ENCODE measurements at places on chromosomes 6 and 20.

- peak; percentile 52 for DNase-seq
Observed at GRCh38 chr6:153129873-153130514, 1.1 kb downstream of the RGS17 start.

- no peak for DNase-seq
Observed at GRCh38 chr20:48571949-48572847, 255.6 kb downstream of the PREX1 start.

DNA sequence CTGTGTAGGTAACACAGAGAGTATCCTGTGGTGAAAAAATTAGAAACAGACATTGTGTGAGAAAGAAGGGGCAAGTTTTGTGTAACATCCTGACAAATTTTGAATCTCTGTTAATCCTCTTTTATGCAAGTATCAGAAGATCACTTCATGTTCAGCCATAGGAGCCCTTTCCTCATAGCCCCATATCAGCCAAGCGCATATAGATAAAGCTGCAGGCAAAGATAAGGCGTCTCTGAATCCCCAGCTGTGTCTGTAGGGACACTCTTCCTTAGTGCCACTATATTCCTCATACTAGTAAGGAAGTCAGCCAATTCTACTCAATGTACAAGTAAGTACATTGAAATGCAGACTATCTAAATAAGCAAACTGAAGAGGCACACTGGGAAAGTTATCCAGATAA, 22.3 kb downstream of the HTR1E start:
- DNase-seq = no peak

GRCh38 chr6:150313781-150314180, 55.0 kb upstream of the IYD start:
- no peak for DNase-seq

DNA sequence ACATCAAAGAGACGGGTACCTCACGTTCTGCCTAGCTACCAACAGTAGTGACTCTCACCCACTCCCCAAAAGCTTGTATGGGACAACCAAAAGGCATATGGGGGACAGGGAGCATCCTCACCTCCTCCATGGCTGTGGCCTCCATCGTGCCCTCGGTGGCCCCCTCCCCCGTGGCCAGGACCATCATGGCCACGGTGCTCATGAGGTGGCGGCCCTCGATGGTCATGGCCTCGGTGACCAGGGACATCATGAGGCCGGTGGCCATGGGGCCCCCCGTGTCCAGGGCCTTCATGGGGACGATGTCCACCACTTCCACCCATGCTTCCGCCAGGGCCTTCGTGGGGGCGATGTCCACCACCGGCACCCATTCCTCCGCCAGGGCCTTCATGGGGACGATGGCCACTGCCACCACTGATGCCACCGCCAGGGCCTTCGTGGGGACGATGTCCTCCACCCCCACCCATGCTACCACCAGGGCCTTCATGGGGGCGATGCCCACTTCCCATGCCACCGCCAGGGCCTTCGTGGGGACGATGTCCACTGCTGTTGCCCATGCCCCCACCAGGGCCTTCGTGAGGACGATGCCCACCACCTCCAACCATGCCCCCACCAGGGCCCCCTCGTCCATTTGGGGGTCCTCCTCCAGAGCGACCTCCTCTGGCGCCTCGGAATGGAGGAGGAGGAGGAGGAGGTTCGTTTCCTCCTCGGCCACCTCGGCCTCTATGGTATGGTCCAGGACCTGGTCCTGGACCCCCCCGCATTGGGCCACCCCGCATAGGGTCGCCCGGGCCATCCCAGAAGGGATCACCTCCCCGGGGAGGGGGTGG, 15.0 kb downstream of the PPP1R10 start:
- no peak for DNase-seq

- DNase-seq = peak; percentile 51
Observed at GRCh38 chr6:119110601-119111548, 32.4 kb upstream of the FAM184A start.

DNA sequence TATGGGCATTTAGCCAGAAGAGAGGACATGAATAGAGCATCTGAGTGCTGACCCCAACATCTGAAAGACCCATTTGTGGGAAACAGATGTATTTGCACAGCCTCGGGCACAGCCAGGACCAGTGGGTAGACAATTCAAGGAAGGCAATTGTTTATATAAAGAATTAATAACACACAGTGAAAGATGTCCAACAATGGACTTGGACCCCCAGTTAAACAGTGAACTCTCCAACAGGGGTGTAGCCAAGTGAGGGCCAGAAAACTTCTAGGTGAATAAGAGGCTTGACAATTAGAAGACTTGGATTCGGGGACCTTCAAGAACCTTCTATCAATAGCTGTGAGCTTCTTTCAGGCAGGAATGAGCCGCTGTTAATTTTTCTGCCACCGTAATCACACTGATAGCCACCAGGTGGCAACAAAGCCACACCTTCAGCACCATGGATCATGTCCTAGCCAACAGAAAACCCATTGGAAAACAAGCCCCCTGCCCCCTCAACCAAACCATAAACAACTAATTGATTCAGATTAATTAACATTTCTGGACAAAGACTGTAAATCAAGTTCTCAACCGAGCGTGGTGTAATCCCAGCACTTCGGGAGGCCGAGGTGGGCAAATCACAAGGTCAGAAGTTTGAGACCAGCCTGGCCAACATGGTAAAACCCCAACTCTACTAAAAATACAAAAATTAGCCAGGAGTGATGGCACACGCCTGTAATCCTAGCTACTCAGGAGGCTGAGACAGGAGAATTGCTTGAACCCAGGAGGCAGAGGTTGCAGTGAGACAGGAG, 8.8 kb upstream of the SRSF6 start:
- DNase-seq = peak; percentile 53

DNA sequence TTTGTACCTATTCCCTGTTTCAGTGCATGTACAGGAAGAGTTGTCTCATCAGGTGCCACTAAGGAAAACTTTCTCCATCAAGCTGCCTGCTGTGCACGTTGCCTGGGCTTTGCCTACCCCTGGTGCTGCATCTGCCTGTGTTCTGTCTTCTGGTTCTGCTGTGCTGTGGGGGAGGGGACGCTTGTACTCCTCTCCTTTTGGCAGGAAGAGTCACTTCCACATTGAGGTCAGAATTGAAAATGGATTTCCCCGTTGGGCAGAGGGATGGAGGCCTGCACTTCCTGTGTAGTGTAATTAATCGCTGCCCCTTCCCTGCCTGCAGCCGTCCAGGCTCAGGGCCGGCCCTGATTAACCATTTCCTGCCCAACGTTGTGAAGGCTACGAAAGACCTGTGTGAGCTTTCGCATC, 153.3 kb downstream of the SCML4 start:
- peak; percentile 32 for DNase-seq

- no peak for DNase-seq
Observed at GRCh38 chr6:120304223-120304622, 954.7 kb upstream of the MAN1A1 start.

DNA sequence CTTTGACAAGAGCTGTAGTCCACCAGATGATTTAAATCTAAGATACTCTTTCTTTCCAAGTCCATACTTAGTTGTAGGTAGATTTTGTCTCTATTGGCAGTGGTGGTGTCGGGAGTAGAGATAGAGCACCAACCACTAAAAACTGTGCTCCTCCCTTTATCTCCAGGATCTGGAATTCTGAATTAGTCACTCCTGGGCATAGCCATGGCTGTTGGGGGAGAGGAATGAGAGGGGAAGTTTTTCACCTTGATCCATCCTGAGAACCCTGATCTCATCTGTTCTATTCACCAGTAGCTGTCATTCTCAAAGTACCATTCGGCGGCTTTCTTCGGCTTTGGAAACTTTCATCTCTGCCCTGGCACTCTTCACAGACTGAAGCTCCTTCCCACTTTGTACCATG, 35.6 kb upstream of the NKX2-4 start:
- no peak for DNase-seq

GRCh38 chr20:51608061-51608460, 65.5 kb upstream of the NFATC2 start:
- no peak for DNase-seq

- no peak for DNase-seq
Observed at GRCh38 chr20:59987135-59987534, 28.9 kb downstream of the CDH26 start.

- no peak for DNase-seq
Observed at GRCh38 chr6:25835442-25836283, 3.8 kb upstream of the SLC17A1 start.

DNA sequence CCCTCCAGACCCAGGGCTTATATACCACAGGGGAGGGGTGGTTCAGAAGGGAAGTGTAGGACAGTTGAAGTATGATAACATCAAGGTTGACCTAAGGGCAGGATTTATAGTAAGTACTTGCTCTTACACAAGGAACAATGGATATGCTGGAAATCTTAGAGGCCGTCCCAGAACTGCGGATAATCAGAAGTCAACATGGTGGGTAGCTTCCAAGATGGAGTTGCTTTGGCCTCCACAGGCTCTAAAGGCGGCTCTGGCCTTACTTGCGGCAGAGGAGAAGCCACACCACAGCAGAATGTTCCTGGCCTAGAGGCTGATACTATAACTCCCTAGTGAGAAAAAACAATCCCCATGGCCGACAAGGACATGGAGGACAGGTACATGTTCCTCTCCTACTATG, 344.7 kb downstream of the CDC5L start:
- DNase-seq = no peak

DNA sequence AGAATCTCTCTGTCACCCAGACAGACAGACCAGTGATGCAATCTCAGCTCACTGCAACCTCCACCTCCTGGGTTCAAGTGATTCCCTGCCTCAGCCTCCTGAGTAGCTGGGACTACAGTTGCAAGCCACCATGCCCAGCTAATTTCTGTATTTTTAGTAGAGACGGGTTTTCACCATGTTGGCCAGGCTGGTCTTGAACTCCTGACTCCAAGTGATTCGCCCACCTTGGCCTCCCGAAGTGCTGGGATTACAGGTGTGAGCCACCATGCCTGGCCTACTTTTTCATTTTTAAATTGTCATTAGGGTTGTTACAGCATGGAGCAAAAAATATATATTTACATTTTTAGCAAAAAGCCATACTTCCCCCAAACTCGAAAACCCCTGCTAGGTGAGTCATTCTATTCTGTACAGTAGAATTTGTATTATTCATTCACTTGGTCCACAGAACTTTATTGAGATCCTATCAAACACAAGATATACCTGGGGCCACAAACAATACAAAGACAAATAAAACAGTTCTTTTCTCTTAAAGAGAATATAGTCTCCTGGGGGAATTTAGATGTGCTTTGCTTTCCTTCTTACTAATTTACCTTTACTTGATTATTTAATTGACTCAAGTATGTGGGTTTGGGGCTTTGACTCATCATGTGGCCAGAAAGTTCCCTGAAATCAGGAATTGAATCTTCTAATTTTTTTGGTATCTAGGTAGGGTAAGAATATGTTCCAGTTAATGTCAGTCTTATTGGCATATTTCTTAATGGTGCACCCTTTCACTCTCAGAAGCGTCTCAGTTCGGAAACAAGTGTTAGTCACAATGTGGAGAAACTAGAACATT, 16.6 kb upstream of the CCND3 start:
- no peak for DNase-seq

- DNase-seq = no peak
Observed at GRCh38 chr6:87919001-87919400, 128.6 kb upstream of the SPACA1 start.

DNA sequence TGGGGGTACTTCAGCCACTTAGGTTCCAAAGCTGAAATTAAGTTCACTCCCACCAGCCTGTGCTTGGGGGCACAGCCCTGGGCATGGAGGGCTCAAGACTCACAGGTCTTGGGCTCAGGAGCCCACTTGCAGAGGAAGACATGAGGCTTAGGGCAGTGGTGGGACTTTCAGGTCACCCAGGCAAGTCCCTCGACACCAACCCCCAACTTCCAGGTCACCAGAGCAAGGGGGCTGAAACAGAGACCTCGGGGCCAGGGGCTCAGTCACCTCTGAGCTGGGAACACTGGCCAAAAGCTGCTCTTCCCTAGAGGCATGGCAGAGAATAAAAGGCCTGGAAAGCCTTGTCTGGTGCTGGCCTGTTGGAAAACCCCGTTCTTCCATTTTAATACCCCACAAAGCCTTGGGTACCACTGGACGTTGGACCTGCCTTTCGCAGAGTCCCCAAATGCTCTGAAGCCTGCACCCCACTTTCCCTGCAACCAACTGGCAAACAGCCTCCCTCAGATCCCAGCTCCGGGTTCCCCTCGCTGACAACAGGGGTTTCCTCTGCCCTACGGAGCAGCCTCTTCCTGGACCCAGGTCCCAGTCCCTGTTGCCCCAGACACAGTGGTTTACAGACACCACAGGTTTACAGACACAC, 160.9 kb upstream of the PMEPA1 start:
- DNase-seq = no peak

- DNase-seq = no peak
Observed at GRCh38 chr6:157659536-157660271, 163.3 kb upstream of the SNX9 start.

DNA sequence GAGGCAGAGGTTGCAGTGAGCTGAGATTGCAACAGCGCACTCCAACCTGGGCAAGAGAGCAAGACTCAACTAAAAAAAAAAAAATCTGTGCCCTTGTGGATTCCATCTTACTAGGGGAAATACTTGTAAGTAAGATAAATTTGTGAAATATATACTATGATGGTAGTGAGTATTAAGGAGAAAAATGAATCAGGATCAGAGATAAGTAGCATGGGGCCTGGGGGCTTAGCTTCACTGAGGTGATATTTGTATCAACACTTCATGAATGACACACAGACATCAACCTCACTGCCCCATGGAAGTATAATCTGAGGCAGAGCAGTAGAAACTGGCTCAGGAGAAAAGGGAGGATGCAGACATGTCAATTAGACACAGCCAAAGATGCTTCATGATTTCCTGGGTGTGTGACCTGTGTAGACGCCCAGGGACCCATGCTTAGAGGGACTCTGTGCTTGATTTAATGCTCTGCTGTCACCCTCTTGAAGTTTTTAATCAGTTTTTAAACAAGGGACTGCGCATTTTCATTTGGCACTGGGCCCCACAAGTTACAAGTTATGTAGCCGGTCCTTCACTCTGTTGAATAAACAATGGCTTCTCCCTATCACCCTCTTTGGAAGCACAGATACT, 41.9 kb downstream of the PCNA start:
- DNase-seq = no peak

GRCh38 chr6:111992851-111993250, 61.1 kb upstream of the CCN6 start:
- no peak for DNase-seq

- no peak for DNase-seq
Observed at GRCh38 chr6:487956-488355, 96.4 kb downstream of the IRF4 start.

- no peak for DNase-seq
Observed at GRCh38 chr6:4803343-4803744, 27.1 kb downstream of the CDYL start.
